ENCODE measurements at places on chromosomes 11 and 22. TPM values are rescaled to one million over a fixed set of nuclear protein-coding genes. Genes with fewer than 3 reads are reported as not detected.

MMP8 gene
- not detected for total RNA-seq

SLC29A2 gene
- total RNA-seq: 38.7 TPM

SLC22A12 gene
- total RNA-seq: not detected

GRCh38 chr11:75386942-75387630 is 12.2 kb upstream of the RPS3 start:
- no peak for DNase-seq

GRCh38 chr11:62472063-62472884 is 53.4 kb downstream of the SCGB1A1 start:
- DNase-seq: no peak

DNA sequence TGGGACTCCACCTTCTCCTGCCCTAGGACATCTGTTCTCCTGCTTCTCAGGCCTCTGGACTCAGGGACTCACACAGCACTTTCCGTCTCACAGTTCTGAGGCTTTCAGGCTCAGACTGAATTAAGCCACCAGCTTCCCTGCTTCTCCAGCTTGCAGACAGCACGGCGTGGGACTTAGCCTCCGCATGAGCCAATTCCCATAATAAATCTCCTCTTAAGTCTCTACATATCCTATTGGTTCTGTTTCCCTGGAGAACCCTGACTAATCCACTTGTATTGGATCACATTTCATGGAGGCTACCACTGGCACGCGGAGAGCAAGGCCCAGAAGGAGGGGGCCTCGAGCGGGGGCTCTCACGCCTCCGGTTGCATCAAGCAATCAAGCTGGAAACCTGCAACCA is 1313.6 kb downstream of the TBC1D22A start:
- no peak for DNase-seq

DNA sequence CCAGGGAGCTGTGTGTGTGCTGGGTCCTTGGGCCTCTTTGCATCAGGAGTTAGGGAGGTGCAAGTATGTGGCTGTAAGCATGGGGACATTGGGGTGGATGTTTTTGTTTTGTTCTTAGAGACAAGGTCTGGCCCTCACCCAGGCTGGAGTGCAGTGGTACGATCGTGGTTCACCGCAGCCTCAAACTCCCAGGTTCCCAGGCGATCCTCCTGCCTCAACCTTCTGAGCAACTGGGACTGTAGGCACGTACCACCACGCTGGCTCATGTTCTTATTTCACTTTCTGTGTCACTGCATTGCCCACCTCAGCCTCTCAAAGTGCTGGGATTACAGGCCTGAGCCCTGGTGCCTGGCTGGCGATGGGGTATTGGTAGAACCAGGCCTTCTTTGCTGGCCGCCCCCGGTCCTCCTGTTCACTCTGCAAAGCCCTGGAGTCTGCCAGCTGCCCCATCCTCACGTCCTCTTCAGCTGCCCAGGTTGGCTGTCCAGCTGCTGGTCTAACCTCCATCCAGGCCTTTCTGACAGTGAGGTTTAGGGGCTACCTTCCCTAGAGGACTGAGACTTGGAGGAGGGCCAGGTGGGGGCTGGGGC is 851 bp upstream of the GRAMD4 start:
- DNase-seq: no peak

DNA sequence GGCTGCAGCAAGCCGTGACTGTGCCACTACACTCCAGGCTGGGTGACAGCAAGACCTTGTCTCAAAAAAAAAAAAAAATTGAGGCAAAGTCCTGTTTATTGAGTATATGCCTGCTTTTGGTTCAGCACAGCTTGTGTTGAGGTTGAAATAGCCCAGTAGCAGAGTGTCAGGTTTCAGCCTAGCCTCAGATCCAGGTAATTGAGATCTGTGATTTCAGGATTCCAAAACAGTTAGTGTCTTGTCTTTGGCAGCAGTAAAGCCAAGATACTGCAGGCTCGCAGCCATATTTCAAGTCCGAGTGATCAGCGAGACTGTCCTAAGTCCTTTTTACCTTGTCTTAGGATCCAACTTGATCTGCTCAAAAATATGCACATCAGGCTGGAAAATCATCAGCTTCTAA is 27.0 kb downstream of the CUL5 start:
- no peak for DNase-seq
